Activated CD4-positive, alpha-beta memory T cell treated with anti-CD3 and anti-CD28 coated beads, Interleukin-2, amount 10 ng/mL, durations not matched to agents 7 days and 5 days (primary cell): ENCODE measurements at places on chromosomes 7 and 10.

GRCh38 chr10:49761789-49762565, at the start of gene OGDHL:
Gene OGDHL (minus strand): TSS chr10:49762323. CDS start chr10:49758592, 3,731 bp downstream.
- peak; percentile 55 for DNase-seq

DNA sequence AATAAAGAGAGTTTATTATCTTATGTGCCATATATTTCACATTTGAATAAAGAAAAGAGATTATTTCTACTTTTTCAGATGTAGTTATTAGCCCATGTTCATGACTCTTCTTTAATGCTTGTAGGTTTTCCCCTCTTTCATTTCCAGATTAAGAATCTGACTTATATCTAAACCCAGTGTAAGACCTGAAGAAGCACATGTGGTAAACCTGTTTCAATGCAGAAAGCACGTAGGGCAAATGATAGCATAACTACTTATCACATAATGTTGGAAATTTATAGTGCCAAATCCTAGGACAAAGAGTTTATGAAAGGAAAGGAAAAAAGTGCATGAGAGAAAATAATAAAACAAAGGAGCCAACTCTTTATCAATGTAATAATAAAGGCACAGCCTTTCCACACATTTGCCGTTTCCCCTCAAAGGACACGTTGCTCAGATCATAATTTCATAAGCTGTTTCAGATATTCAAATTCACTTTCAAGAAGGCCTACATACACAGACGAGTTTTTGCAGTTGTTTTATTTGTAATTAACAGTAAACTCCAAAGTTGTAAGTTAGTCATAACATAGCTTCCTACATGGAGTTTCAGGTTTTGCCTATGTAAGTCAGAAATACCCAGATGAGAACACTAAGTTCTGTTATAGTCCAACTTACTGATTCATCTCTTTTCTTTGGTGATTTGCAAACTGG, 88.8 kb upstream of the MDFIC start:
- DNase-seq = no peak

- DNase-seq = no peak
Observed at GRCh38 chr7:101890749-101891523, 73.5 kb downstream of the CUX1 start.

DNA sequence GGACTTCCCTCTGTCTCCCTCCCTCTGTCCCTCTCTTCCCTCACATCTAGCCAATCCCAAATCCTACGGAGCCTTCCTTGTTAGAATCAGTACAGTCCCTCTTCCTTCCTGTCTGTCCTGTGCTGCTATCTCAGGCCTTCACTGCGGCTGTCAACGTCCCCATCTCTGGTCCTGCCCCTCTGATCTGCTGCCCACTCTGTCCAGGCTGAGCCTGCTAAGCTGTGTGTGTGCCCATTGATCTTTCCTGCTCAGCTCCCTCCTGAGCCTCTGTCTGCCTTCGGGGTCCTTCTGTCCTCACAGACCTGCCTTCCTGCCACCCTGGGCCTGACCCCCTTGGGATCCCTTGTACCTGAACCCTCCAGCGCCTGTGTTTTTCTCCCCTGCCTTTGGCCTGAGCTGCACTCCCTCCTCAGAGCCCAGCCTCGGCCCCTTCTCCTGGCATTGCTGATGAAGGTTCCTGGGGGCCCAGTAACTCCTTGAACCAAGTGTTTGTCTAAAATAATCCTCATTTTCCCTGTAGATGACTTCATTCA, 182.1 kb upstream of the SHH start:
- DNase-seq = peak; percentile 7

DNA sequence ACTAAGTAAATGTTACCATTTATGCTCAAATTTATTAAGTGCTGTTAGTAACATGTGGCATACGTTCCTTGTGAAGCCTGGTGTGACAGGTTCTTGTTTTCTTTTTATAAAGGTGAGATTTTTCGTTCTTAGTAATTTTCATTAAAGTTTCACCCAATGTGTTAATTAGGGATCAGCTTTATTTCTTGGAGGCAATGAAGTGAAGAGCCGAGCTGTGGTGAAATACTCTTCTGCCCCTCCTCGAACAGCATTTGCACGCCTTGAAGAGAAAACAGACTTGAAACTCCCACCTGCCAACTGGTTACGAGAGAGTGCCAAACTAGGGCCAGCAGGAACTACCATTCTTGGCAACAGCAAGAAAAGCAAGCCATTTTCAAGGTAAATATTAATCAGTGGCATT, 1.5 kb downstream of the EDRF1 start:
- DNase-seq = no peak

- no peak for DNase-seq
Observed at GRCh38 chr10:71076473-71077142, 135.8 kb upstream of the UNC5B start.

- DNase-seq = no peak
Observed at GRCh38 chr7:20199015-20199737, 18.0 kb downstream of the MACC1 start.

- DNase-seq = no peak
Observed at GRCh38 chr7:31724696-31725095, 37.7 kb downstream of the PPP1R17 start.

DNA sequence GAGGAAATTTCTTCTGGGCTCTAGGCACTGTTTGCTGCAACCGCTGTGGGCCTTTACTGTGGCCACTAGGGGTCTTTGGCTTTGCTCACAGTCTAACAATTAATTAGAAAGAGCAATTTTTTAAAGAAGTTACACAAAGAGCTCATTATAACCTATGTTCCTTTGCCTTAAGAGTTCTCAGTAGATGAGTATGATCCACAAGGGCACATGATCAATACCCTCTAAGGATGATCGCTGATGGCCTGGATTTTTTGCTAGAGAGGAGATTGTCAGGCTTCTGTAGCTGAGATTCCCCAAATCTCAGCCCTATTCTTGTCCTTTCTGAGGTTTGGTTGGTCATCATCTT, 80.8 kb upstream of the RHOBTB1 start:
- no peak for DNase-seq

- DNase-seq = no peak
Observed at GRCh38 chr10:132550366-132551092, 12.9 kb downstream of the INPP5A start.

DNA sequence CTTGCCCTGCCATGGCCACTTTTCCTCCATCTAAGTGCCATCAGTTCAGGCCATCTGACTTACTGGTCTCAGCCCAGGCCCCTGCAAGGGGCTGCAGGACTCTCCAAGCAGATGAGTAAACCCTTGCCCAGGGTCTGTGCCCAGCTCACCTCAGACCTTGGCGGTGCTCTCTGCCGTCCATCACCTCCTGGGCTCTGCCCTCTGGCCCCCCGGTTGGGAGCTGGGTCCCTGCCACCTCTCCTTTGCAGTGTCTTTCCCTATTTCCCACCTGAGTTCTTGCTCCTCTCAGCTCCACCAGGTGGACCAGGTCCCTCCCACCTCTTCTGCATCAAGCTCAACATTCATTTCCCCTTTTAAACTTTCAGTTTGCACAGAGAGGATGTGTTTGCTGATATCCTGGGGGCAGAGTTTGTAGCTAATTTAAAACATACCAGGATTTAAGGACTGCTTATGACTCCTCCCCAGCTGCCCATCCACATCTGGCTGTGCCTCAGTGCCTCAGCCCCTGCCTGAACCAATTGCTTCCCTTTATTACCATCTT, 135.5 kb downstream of the SLIT1 start:
- no peak for DNase-seq

DNA sequence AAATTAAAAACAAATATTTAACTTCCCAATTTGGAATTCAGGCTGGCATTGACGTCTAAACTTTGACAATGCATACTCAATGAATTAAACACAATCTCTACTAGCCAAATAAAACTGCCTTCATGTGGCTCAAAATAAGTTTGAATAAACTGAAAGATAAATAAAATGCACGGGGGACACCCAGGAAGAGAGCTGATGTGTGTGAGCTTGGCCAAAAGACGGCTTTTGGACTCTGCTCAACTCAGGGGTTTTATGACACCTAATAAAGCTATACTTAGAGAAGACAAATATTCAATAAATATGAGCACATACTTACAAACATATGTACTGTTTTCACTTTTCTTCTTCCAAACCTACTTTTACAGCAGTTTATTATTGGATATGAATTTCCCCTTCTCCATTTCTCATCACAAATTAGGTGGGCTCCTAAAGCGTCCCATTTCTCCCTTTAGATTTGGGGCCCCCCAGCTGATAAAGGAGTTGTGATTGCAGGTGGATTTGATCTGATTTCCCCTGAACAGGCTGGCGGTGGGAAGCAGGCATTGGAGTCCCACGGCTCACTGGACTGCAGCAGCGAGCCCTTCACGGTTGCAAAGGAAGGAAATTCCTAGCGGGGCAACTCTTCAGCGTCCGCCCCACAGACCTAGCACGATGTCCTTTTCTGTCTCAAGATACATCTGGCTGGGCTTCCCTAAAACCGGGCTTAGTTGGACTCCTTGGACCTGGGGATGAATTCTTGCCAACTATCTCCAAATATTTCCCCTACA, 79.6 kb downstream of the INSIG1 start:
- no peak for DNase-seq

DNA sequence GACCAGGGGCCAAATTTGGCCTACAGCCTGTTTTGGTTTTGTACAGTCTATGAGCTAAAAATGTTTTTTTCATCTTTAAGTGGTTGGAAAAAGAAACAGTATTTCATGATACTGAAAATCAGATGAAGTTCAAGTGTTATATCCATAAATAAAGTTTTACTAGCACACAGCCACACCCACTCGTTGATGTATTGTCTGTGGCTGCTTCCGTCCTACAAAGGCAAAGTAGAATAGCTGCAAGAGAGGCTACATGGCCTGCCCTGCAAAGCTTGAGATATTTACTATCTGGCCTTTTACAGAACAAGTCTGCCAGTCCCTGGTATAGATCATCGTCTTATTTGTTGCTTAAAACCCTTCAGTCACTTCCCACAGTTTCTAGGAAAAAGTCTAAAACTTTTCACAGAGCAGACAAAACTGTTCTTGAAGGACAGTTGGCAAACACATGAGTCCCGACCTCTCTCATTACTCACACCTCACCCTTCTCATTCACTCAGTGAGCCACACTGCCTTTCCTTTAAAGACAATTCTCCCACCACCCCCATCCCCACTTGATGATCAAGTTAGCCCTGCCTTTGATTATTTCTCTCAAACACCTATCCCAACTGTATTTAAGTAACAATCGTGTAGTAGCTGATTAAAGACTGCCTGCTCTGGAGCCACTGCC, 9.9 kb downstream of the RHEB start:
- DNase-seq = no peak

GRCh38 chr10:68697106-68697505, 23.9 kb upstream of the CCAR1 start:
- DNase-seq = no peak

- DNase-seq = no peak
Observed at GRCh38 chr7:98994046-98994944, 116.0 kb downstream of the TRRAP start.

- no peak for DNase-seq
Observed at GRCh38 chr10:104331208-104331838, 6.9 kb downstream of the ITPRIP start.

GRCh38 chr7:45568536-45569289, 5.5 kb upstream of the ADCY1 start:
- no peak for DNase-seq

DNA sequence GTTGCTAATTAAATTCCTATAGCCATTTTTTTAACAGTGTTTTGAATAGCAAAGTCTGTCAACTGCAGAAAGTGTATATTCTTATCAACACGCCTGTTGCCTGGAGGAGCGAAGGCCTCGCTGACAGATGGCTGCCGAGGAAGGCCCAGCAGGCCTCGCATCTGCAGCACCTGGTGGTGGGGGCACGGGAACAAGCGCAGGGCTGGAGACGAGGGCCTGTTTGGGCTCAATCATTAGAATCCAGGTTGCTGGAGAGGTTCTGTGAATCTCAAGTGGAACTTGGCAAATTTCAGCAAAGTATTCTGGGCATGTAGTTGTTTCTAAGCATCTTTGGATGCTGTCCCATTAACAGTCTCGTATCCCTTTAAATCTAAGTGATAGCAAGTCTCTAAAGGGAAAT, 66.1 kb upstream of the FAM204A start:
- DNase-seq = no peak

- DNase-seq = no peak
Observed at GRCh38 chr7:66352071-66352470, 146.9 kb downstream of the TPST1 start.

DNA sequence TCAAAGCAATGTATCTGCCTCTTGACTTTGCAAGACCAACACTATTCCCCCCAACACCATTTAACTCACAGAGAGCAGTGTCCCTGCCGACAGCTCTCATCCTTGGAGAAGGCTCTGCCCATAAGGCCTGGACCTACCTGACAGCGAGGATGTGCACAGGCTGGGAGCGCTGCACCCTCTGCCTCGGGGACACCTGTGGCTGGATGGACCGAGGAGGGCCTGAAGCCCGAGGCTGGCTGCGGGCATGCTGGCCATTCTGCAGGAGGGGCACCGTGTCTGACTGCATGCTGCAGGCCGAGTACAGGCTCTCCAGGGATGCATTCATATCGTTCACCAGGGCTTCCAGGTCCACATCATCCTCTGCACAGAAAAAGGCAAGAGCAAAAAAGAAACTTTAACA, 108.4 kb downstream of the GRB10 start:
- DNase-seq = no peak

DNA sequence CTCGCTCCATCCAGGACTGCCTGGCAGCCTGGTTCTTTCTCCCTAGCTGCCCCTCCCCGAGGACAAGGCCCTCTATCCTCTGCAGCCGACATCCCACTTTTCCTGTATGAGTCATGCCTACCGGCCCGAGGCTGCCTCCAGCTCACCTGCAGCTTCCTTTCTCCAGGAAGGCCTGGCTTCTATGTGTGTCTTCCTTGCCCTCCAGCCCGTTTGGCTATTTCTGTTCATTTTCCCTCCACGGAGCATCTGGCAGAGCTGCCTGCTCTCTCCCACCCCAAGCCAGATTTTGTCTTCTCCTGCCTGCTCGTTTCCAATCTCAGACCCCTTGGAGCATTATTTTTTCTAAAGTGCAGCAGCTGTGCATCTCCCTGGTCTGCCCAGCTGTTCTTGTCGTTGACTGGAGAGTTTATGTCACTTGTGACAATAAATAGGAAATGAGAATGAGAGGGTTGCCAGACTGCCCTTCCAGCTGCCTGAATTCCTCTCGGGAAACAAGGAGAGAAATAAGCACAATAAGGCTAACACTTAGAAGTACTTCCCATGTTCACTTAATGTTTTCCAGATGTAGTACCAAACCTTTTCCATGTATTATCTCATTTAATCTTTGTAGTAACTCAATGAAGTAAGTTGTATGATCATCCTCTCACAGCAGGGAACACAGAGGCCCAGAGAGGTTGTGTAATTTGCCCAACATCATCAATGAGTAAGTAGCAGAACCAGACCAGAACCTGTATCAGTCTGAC, 19.7 kb downstream of the UBTD1 start:
- no peak for DNase-seq
